Activated naive CD8-positive, alpha-beta T cell treated with anti-CD3 and anti-CD28 coated beads for 36 hours (primary cell): ENCODE measurements at places on chromosomes 5 and 9. TPM values are rescaled to one million over a fixed set of nuclear protein-coding genes. Genes with fewer than 3 reads are reported as not detected.

The RAB3C gene
- total RNA-seq: not detected

The TTC23L gene
- total RNA-seq: 0.30 TPM

The CARD6 gene
- 2.3 TPM for total RNA-seq

The LCN9 gene
- not detected for total RNA-seq

DNA sequence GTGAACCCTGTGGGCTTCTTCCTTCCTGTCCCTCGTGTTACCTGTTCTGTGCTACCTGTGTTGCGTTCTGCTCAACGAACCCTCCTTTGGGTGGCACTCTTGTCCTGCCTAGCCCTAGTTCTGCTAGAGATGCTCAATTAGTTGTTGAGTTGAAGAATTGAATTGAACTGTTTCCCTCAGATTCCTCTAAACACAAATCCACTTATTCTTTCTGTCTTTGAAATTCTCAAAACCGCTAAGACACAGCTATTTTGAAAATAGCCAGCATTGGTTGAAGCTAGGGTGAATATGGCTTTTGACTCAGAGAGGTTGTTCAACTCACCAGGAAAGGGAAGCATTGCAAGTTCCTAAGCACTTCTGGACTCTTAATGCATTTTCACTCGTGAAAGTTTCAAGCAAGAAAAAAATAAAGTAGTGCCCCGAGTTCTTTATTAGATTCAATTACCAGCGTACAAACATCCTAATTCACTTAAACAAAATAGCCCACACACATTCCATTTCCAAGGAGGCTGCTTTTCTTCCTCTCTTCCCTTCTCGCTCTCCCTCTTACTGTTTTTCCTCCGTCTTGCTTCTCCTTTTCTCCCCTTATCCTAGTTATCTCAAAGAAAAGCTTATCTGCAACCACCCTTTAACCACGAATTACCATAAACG is 642 bp upstream of the ITGA1 start:
- DNase-seq: no peak
- peaks cover 44% of the 10 kb centered on the region for H3K4me1 ChIP-seq
- no peaks in the 10 kb centered on the region for H3K27me3 ChIP-seq
- H3K27ac ChIP-seq: peak overlapping the region; percentile 88
- peak overlapping the region; percentile 89 for H3K4me3 ChIP-seq

DNA sequence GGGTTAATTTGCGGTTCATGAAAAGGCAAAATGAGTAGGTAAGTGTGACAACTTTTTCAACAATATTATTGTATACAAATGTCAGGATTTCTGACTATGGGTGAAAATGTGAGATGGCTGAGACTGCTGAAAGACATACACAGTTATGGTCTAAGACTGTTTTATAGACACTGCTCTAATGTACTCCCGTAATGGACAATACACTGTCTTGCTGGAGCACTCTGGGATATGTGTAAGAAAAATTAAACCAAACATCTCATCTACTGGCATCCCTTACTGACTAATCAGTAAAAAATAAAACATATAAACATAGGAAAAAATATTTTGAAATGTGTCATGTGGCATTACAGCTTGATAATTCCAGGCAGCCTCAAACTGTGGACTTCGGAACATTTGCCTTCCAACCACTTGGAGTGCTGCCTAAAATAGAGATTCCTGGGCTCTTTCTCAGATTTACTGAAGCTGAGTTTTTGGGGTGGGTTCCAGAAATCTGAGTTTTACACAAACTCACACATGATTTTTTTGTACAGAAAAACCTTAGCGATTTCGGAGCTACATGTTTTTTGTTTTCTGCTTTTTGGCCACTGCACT is 233.9 kb upstream of the TBCA start:
- H3K4me3 ChIP-seq: no peak overlapping the region
- H3K36me3 ChIP-seq: no peaks in the 10 kb centered on the region
- H3K4me1 ChIP-seq: no peaks in the 10 kb centered on the region
- no peak for DNase-seq

- DNase-seq: no peak
- peaks cover 9% of the 10 kb centered on the region for H3K27me3 ChIP-seq
- H3K4me1 ChIP-seq: no peaks in the 10 kb centered on the region
- H3K4me3 ChIP-seq: no peak overlapping the region
- H3K36me3 ChIP-seq: no peaks in the 10 kb centered on the region
These were observed 254.5 kb downstream of the ARRDC3 start for GRCh38 chr5:91128604-91129003.

- no peak for DNase-seq
- no peak overlapping the region for H3K4me3 ChIP-seq
- H3K4me1 ChIP-seq: no peaks in the 10 kb centered on the region
- no peak overlapping the region for H3K27ac ChIP-seq
- H3K36me3 ChIP-seq: no peaks in the 10 kb centered on the region
These were observed 86.7 kb upstream of the FER start for GRCh38 chr5:108661024-108661423.

DNA sequence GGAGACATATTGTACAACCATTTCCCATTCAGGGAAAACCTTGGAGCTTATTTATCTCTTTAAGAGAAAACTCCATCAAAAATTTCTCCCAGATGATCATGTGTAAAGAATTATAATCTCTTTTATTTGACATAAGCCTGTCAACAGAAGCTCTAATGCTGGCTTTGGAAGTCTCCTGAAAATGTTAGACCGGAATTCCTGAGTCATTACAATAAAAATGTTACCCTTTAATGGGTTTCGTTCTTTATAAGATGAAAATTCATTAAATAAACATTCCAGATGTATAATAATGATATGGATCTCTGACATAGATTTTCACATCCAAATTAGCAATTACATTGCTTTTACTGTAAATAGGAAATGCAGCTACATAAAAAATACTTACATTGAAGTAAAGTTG is 1036.4 kb downstream of the EFNA5 start:
- DNase-seq: no peak
- no peaks in the 10 kb centered on the region for H3K36me3 ChIP-seq

DNA sequence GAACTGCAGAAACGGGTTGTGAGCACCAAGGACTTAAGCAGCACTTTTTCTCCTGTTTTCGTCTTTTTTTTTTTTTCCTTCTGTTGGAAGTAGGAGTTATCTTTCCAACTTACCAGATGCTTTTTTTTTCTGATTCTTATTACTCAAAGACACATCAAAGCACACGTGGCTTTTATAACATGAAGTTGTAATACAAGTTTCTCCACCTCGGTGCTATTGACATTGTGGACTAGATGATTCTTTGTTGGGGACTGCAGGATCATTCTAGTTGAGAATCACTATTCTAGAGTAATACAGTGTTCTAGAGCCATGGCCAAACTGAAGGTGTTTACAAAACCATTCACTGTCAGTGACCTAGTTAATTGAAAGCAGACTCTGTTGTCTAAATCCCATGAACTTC is 51.5 kb downstream of the MYO10 start:
- no peak overlapping the region for H3K4me3 ChIP-seq
- H3K27me3 ChIP-seq: peaks cover 14% of the 10 kb centered on the region
- DNase-seq: no peak
- H3K27ac ChIP-seq: no peak overlapping the region
- H3K36me3 ChIP-seq: no peaks in the 10 kb centered on the region
- no peaks in the 10 kb centered on the region for H3K4me1 ChIP-seq

DNA sequence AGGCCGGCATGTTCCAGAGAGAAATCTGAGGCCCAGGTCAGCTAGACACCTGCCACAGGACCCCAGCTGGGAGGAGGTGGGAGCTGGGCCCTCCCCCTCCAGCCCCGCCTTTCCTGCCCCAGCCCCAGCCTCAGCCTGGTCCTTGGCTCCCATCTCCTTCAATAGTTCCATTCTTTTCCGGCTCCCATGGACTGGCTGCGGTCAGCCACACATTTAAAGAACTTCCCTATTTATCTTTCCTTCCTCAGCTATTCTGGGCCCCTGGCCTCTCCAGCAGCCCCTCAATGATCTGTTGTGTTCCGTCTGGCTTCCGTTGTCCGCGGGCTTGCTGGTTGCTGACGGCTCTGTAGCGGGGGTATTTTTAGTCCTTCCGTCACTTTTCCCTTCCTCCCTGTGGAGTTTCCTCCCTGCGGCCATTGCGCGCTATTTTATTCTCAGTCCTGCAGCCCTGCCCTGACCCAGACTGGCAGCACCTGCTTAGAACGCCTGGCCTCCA is 73.8 kb downstream of the AMBP start:
- H3K27ac ChIP-seq: no peak overlapping the region
- no peaks in the 10 kb centered on the region for H3K27me3 ChIP-seq
- peaks cover 1% of the 10 kb centered on the region for H3K36me3 ChIP-seq
- no peak overlapping the region for H3K4me3 ChIP-seq

DNA sequence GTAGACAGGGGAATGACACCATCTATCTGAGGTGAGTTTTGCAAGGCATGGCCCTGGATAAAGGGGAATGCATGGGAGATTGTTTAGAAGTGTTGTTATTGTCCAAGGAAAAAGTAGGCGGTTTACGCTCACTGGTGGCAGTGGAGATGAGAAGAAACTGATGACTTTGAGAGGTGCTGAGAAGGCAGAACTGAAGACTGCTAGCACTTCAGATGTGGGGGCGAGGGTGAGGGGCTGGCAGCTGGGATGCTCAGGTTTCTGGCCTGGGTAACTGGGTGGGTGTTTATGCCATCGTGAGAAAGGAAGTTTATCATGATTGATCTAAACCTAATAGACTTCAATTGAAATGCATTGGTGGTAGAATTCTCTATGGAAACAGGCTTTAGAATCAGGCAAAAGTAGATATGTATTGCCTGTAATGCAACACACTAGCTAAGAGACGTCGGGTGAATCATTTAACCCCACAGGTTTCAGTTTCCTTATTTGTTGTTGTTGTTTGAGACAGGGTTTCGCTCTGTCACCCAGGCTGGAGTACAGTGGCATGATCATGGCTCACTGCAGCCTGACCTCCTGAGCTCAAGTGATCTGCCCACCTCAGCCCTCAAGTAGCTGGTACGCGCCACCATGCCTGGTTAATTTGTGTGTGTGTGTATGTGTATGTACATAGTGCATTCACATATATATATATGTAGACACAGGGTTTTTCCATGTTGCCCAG is 123.5 kb downstream of the SLC24A2 start:
- peaks cover 4% of the 10 kb centered on the region for H3K4me1 ChIP-seq
- no peak overlapping the region for H3K4me3 ChIP-seq
- H3K27me3 ChIP-seq: peaks cover 17% of the 10 kb centered on the region
- no peaks in the 10 kb centered on the region for H3K36me3 ChIP-seq
- H3K27ac ChIP-seq: no peak overlapping the region

GRCh38 chr5:103498800-103499551 is 63.6 kb downstream of the NUDT12 start:
- H3K36me3 ChIP-seq: no peaks in the 10 kb centered on the region
- DNase-seq: no peak
- H3K27ac ChIP-seq: no peak overlapping the region
- peaks cover 21% of the 10 kb centered on the region for H3K27me3 ChIP-seq
- no peaks in the 10 kb centered on the region for H3K4me1 ChIP-seq
- H3K4me3 ChIP-seq: no peak overlapping the region

GRCh38 chr5:84301535-84301934 is 83.1 kb downstream of the EDIL3 start:
- H3K27me3 ChIP-seq: no peaks in the 10 kb centered on the region
- no peak for DNase-seq
- no peaks in the 10 kb centered on the region for H3K36me3 ChIP-seq
- no peaks in the 10 kb centered on the region for H3K4me1 ChIP-seq

DNA sequence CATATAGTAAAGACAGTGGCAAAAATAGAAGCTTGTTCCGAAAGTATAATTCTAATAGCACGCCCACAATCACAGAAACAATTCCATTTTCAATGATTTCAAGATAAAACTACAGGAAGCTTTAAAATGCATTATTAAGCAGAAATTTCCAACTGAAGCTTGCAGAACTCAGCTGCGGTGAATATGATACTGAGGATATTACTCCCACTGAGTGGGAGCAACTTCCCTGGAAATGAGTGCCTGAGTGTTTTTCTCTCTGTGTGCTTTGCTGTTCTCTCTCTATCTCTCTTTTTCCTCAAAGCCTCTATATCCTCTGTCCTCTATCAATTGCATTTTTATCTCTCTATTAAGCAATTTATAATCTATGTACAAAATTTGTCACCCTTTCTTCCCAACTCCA is 187.5 kb upstream of the PRDM9 start:
- H3K36me3 ChIP-seq: no peaks in the 10 kb centered on the region
- H3K4me1 ChIP-seq: no peaks in the 10 kb centered on the region
- no peak overlapping the region for H3K4me3 ChIP-seq
- H3K27me3 ChIP-seq: no peaks in the 10 kb centered on the region
- H3K27ac ChIP-seq: no peak overlapping the region
- DNase-seq: no peak

GRCh38 chr5:11797132-11797531 is 107.1 kb downstream of the CTNND2 start:
- H3K27me3 ChIP-seq: no peaks in the 10 kb centered on the region
- no peaks in the 10 kb centered on the region for H3K4me1 ChIP-seq
- H3K36me3 ChIP-seq: no peaks in the 10 kb centered on the region
- no peak overlapping the region for H3K4me3 ChIP-seq
- H3K27ac ChIP-seq: no peak overlapping the region
- no peak for DNase-seq
